ENCODE measurements at places on chromosomes 2 and 18.

DNA sequence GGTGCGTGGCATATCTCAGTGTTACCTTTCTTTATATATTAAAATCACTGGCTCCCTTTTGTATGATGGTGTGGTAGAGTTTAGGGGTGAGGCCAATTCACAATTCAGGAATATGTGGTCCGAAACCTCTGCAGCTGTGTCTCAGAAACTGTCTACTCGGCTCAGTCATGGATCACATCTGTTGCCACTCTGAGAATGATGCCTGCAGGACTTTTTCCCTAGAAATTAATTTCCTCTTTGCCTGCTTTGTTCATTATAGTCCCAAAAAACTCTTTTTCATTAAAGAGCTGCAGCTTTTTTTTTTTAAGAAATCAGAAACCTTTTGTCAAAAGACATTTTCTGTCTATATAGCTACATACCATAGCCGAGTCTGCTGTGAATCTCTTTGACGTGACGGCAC lies 104.9 kb upstream of the NFATC1 start:
- DNase-seq, result no peak

DNA sequence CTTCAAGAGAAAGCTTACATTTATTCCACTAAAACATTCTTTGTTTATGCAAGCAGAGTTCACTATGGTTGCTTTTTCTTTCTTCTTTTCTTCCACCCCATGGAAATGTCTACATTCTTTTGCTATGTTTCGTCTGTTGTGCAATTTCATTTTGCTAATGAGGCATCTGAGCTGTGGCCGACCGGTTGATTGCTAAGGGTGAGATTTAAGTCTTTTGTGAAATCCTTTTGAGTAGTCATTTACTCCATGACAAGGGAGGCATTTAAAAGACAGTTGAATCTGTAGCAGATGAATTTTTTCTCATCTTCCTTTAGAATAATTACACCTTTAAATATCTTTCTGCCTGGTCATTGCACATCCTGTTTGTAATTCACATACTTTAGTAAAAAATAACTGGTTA lies 324.1 kb upstream of the THUMPD2 start:
- DNase-seq, result no peak

GRCh38 chr2:32775954-32776353 lies 148.1 kb downstream of the TTC27 start:
- no peak for DNase-seq

DNA sequence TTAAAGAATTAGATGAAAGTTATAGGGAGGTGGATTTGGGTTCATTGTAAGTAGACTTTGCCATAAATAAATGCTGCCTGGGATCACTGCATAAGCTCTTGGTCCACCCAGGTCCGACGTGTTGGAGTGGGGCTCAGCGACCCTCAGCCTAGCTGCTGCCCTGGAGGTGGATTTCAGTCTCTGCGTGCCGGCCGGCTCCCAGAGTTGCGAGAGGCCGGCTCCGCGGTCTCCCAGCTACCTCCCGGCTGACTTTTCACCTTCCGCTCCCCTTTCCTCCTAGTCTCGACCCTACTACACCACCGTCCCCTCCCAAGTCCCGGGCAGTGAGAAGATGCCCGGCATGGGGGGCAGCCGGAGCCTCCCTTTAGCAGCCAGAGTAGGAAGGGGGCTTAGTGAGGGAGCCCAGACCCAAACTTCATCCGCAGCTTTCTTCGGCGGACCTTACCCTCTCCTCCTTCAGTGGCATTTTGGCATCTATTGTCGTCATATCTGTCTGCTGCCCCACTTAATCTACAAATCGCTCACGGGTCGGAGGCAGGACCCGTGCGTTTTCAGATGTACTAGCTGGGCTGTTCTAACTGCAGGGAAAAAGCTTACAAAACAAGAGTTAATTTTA lies 8.1 kb downstream of the EMX1 start:
- DNase-seq, result no peak

- DNase-seq, result no peak
These were observed 1540.8 kb upstream of the PIK3C3 start for GRCh38 chr18:40414155-40414754.

GRCh38 chr18:74435740-74436139 lies 21.4 kb downstream of the DIPK1C start:
- no peak for DNase-seq

GRCh38 chr18:56974141-56974540 lies 172.7 kb upstream of the BOD1L2 start:
- no peak for DNase-seq

DNA sequence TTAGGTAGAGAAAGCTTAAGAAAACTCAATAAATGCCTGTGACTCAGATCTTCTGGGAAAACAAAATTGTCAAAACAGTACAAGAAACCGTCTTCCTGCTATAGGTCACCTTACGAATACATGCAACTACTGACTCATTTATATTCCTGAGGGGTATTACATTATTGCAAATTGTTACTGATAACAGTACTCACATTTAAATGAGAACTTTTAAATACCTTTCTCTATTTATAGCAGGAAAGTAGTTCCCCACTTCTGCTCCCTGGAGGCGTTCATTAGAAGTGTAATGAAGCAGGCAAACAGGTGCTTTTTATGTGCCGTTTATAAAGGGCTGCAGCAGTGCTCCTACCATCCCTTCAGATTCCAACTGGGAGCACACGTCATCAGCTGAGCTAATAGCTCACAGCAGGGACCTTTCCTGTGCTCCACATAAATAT lies 65.1 kb upstream of the RPRM start:
- DNase-seq, result no peak

GRCh38 chr2:170598067-170598395 lies 117.1 kb upstream of the SP5 start:
- DNase-seq, result no peak

GRCh38 chr2:136112317-136113208 lies 5.4 kb downstream of the CXCR4 start:
- DNase-seq, result no peak

- DNase-seq, result no peak
These were observed 159.7 kb downstream of the SMAD7 start for GRCh38 chr18:48790869-48791635.

Data from stimulated activated CD8-positive, alpha-beta memory T cell treated with anti-CD3 and anti-CD28 coated beads, Interleukin-7, amount 100 ng/mL, for 1 hour (primary cell).